EL (cell line): ENCODE measurements at places on chromosomes 16 and 17.

- DNase-seq, result peak; percentile 58
These were observed 2.6 kb downstream of the GID4 start for GRCh38 chr17:18041776-18042175.

DNA sequence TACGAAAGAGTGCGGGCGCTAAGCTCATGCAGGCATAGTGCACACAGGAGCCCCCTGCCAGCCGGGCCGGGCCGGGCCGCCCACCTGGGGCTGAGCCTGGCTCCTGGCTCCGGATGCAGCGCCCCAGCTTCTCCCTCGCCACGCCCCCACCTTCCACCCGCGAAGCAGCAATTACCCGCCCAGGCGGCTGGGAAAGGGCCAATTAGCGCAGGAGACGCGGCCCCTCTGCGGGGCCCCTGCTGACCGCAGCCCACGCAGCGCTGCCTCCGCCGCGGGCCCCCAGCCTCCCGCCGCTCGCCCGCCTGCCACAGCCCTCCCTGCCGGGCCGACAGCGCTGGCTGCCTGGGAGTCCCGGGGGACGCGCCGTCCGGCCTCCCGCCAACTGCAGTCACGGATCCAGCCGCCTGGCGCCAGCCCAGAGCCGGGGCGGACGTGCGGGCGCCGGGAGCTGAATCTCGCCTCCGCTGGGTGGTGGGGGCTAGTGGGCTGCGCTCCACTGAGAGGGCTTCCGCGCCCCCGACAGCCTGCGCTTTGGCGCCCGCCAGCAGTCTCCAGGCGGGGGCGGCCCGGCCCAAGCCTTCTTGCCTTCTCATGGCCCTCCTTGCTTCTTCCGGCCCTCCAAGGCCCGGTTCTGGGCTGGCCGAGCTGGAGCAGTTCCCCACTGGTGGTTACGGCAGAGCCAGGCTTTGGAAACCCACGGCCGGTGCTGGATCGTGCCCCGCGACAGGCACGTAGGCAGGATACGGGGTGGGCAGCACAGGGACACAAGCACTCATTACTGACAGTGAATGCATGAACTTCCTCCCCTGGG lies 14.9 kb upstream of the CBFB start:
- DNase-seq, result peak; percentile 64

GRCh38 chr16:84643180-84643583 lies 5.1 kb upstream of the KLHL36 start:
- peak; percentile 96 for DNase-seq

GRCh38 chr17:76434870-76435269 lies 18.1 kb downstream of the UBE2O start:
- DNase-seq, result no peak

DNA sequence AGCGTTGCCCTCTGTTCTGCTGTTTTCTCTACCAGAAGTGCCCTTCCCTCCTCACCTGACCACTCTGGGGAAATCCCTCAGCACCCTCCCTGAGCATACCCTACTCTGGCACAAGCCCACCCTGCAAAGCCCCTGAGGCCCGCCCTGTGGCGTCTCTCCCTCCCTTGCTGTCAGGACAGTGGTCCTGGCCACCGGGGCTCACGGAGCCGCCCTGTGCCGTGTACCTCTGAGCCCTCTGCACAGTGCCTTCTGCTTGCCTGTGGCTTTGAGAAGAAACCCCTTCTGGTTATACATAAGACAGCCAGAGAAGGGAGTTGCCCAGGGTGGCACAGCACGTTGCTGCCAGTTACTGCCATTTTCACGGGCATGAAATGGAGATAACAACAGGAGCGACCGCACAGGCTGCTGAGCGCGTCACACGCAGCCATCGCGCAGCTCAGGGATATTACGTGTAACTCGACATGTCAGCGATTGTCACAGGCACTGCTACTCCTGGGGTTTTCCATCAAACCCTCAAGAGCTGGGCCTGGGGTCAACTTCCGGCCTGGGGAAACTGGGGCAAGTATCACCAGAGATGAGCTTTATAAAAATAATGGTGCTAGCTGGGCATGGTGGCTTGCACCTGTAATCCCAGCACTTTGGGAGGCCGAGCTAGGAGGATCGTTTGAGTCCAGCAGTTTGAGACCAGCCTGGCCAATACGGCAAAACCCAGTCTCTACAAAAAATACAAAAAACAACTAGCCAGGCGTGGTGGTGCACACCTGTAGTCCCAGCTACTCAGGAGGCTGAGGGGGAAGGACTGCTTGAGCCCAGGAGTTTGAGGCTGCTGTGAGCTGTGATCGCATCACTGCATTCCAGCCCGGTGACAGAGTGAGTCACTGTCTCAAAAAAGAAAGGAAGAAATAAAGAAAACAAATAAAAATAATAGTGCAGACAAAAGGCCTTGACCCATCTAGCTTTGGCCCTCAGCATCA lies 14.8 kb downstream of the SCGB1C2 start:
- peak; percentile 38 for DNase-seq

- no peak for DNase-seq
These were observed 24.0 kb downstream of the ZFHX3 start for GRCh38 chr16:73023752-73024570.

GRCh38 chr17:28008513-28008912 lies 34.0 kb upstream of the NLK start:
- peak; percentile 51 for DNase-seq
